Germinal center (tissue), 1 donor: ENCODE measurements at places on chromosomes 3 and 15.
A peak's percentile ranks its signal among the peaks of the same experiment; 100 is the strongest.

GRCh38 chr15:78536134-78536533 lies 4.1 kb upstream of the PSMA4 start:
- no peak for DNase-seq

DNA sequence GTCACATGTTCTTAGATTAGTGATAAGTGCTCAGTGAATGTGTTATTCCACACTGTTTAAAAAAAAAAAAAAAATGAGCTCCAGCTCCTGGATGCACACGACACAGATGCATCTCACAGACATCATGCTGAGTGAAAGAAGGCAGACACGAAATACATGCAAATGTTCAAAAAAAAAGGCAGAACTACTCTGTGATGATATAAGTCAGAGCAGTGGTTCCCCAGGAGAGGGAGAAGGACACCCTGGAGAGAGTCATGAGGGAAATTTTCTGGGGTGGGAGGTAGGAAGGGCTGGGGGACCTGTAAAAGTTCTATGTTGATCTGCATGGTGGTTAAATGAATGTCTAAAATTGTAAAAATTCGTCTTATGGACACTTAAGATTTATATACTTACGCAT lies 4.3 kb downstream of the CSRNP1 start:
- peak; percentile 46 for DNase-seq

DNA sequence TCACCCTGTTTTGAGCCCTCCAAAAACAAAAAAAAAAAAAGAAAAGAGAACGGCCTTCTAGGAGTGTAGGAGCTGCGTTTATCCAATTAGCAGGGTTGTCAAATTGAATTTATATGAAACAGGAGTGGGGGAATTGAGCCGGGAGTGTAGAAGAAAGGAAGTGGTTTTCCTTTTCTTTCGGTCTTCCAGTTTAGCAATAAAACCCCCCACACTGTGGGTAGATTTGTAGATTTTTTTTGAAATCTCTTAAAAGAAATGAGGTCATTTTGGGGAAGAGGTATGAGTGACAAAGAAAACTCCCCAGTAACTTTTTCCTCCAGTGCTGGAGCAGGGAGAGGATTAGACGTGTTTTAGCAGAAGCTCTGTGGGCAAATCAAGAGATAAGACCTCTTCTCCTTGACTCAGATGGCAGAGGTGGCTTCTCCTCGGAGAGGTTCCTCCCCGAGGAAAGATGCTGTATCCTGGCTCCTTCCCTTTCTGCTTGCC lies 30.8 kb downstream of the BOC start:
- DNase-seq = no peak

- peak; percentile 31 for DNase-seq
Measured at GRCh38 chr15:46312133-46312740, 677.4 kb downstream of the SQOR start.

DNA sequence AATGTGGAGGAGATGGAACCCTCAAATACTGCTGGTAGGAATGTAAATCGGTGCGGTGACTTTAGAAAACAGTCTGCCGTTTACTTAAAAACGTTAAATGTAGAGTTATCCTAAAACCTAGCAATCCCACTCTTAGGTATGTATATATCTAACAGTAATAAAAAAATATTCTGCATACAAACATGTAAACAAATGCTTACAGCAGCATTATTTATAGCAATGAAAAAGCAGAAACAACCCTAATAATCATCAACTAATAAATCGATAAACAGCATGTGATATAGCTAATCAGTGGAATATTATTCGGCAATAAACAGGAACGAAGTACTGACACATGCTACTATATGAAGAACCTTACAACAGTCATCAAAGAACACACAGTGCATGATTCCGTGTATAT lies 144.7 kb downstream of the CNTN3 start:
- no peak for DNase-seq

- DNase-seq = peak; percentile 38
Measured at GRCh38 chr3:125165189-125165947, 47.2 kb downstream of the SLC12A8 start.

DNA sequence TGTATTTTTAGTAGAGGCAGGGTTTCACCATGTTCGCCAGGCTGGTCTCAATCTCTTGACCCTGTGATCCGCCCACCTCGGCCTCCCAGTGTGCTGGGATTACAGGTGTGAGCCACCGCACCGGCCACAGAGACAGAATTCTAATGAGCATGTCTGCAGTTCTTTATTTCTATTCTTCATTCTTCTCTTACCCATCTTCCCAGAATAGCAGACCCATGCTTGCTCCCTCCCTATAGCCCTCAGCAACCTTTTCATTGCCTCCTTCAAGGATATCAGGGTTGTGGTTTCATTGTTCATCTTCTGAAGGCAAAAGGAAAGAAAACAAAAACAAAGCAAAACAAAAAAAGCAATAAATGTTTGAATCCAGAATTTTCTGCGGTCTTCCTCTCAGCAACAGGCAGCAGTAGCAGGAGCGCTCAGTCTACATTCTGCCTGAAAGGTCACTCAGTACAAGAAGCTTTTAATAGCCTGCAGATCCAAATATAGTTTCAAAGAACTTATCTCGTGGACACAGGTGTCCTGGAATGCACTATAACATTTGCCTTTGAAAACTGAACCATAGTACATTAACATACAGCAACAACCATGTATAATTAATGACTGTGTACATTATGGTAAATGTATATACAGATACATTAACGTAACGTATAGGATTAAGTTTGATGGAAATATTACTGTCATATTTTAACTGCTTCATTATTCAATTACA lies at the start of gene SMCO1:
SMCO1 (minus strand) TSS at position 434 of the 709 bp plus-strand sequence; CDS start at position 297, 137 bp downstream.
- no peak for DNase-seq

GRCh38 chr3:128532012-128532983 lies 39.3 kb upstream of the GATA2 start:
- no peak for DNase-seq

DNA sequence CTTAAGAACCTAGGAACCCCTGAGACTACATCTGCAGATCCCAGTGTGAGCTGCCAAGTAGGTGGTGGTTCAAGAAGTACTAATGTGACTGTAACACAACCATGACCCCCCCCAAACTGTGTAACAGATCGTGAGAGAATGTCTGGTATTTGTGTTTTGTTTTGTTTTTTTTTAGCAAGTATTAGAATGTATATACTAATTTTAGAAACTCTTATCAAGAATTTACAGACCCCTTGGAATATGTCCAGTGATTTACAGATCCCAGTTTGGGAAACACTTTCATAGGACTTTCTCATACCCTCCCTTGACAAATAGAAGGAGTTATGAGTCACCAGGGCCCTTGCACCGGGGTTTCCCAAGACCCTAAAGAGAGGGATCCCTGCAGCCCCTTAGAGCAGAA lies 79.8 kb downstream of the SEMA5B start:
- no peak for DNase-seq

DNA sequence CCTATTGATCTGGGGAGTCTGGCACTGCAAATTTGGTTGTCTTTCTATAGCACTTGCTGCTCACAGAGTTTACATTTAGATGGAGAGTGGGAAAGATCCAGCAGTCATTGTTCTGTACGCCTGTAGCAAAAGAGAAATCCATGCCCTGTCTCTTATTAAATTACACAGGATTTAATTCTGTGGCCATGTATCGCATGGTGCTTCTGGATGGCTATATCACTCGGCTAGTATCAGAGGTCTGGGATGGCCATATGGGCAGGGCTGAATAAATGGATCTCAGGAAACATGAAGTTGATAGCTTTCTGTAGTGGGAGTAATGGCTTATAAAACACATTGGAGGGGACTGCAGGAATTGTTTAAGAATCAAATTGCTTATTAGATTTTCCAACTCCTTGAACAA lies 325.8 kb upstream of the DPH6 start:
- DNase-seq = no peak

- DNase-seq = no peak
Measured at GRCh38 chr3:115563984-115564383, 59.3 kb upstream of the GAP43 start.

DNA sequence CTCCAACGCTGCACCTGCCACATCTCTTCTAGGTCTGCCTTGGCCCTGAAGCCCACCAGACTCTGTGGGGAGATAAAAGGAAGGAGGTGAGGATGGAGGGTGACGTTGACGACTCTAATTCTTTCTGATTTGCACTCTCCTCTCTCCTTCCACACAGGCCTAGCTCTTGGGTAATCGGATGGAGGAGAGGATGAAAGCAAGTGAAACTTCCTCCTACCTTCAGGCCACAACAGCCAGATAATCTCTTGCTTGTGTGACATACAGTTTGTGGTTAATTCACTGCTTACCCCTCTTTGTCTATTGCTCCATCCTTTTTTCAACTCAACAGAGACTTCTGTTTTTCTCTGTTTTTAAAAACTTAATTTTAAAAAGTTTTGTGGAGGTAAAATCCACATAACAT lies 208.1 kb downstream of the SV2B start:
- no peak for DNase-seq

DNA sequence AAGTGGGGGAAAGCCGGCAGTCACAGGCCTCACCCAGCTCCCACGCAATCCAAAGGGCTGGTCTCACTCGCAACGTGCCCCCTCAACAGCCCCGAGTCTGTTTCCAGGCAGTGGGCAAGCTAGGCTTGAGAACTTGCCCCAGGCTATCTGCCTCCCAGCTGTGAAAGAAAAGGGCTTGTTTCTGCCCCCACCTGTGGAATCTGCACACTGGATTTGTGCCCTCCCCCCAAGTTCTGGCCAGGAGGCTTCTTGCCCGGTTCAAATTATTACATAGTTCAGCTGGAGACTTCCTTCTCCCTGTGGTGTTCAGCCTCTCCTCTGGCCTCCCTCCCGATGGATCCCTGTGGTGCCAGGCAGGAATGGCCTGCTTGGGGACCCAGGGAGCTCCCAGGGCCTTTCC lies 283.9 kb upstream of the LYSMD4 start:
- no peak for DNase-seq

- peak; percentile 22 for DNase-seq
Measured at GRCh38 chr15:101167753-101168462, 83.9 kb downstream of the CHSY1 start.

- DNase-seq = no peak
Measured at GRCh38 chr3:52014613-52015012, 18.9 kb upstream of the RPL29 start.

DNA sequence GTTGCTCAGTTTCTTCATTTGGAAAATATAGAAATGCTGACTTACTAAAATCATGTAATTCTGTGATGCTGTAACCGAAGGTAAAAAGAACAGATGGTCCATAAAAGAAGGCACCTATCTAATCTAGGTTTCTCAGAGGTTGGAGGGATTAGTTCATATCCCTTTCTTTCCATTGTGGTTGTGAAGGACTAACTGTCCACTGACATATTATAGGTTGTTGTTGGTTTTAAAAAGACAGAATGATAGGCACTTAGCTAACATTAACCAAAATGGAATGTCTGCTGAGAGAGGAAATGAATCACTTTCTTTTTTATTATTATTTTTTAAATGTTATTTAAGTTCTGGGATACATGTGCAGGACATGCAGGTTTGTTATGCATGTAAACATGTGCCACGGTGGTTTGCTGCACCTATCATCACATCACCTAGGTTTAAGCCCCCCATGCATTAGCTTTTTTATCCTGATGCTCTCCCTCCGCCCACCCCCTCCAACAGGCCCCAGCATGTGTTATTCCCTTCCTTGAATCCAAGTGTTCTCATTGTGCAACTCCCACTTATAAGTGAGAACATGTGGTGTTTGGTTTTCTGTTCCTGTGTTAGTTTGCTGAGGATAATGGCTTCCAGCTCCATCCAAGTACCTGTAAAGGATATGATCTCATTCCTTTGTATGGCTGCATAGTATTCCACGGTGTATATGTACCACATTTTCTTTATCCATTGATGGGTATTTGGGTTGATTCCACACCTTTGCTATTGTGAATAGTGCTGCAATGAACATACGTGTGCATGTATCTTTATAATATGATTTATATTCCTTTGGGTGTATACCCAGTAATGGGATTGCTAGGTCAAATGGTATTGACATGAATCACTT lies 45.8 kb downstream of the ALDH1A2 start:
- DNase-seq = no peak

DNA sequence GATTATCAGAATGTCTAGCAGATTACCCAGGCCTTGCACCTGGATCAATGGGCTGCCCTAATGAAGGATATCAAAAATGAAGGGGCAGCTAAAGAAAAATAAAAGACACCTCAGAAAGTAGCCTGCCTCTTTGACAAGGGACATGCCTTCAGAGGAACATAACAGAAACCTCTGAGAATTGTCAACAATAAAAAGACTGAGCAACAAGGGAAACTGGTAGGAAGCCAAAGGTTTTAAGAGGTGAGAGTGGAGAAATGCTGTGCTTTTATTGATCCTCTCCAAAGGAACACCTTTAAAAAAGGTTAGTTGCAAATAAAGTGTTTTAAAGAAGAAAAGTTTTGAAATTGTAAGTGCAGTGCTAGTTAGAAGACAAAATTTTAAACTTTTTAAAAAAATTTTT lies 187.8 kb upstream of the TTC14 start:
- DNase-seq = no peak

- no peak for DNase-seq
Measured at GRCh38 chr3:148990236-148990635, 1.1 kb upstream of the GYG1 start.

- DNase-seq = no peak
Measured at GRCh38 chr3:16808393-16809107, 76.2 kb upstream of the PLCL2 start.

DNA sequence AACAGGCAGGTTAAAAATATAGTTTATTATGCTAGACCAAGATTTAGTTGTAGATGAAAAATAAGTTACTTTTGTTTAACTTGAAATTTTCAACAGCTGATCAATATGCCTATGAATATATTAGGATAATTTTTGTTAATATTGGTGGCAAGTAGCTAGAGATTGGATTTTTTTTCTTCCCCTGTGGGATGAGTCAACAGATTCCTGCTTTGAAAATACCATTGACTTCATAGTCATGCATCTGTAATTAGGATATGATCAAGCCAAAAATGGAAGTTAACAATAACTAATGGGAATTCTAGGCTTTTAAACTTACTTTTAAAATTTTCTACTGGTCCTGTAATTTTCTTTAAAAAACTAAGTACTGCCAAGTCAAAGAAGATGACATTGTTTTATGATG lies 211.7 kb downstream of the ZIC1 start:
- DNase-seq = no peak

- no peak for DNase-seq
Measured at GRCh38 chr3:31254483-31254882, 278.2 kb upstream of the STT3B start.

DNA sequence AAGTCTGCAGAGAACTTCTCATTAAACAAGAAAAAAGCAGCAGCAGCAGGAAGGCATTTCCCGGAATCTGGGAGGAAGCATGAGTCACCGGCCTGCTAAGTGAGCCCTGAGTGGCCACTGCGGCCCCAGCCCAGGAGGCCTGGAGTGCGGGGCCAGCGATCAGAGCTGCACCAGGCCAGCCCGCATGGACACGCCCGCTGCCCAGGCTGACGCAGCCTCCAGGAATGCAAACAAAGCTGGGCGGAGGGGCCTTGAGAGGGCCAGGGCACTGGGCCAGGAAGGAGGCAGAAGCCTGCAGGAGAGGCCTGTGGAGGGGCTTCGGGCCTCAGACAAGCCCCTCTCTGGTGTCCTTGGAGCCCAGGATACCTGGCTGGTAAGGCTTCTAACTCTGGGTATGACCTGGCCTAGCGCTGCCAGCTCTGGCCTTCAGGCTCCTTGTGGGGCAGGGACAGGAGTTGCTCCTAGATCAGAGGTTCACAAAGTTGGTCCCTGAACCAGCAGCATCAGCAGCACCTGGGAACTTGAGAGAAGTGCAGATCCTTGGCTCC lies 101.2 kb downstream of the SMAD6 start:
- DNase-seq = no peak
